Activated CD4-positive, alpha-beta T cell treated with anti-CD3 and anti-CD28 coated beads, Interleukin-2, Interleukin-6, amounts not matched to agents 100 ng/mL and 50 ng/mL, durations not matched to agents 16 hours and 8 hours (primary cell): ENCODE measurements at places on chromosomes 5 and 9.
A peak's percentile ranks its signal among the peaks of the same experiment; 100 is the strongest.

DNA sequence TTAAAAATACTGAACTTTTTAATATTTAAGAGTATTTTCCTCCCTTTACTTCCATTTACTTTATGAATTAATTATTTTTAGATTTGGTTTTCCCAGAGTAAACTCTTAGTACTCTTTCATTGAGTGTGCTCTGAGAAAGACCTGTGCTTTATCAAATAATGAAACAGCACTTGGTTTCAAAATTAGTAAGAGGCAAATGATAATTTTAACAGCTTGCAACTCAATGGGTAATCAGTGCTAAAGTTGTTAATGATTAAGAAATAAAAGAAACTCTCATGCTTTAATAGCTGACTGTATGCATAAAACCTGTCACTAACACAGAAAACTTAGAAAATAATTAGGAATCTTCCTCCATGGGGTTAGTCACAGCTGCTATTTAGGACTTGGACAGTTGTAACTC lies 244.4 kb downstream of the RFX3 start:
- peak; percentile 5 for DNase-seq

- DNase-seq, result no peak
These were observed 92.5 kb downstream of the MTX3 start for GRCh38 chr5:79898611-79899010.

DNA sequence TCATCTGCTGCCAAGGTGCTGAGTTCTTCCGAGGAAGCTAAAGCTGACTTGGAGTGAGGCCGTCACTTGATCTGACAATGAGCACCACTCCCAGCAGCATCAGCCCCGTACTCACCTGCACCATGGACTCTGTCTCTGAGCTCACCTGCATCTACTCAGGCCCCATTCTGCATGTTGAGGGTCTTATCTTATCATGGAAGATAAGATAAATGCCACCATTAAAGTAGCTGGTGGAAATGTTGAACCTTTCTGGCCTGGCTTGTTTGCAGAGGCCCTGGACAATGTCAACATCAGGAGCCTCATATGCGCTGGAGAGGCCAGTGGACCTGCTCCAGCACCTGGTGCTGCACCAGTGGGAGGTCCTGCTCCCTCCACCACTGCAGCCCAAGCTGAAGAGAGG lies 35.0 kb upstream of the HMGCS1 start:
- DNase-seq, result no peak

- no peak for DNase-seq
These were observed 11.7 kb downstream of the ARPC5L start for GRCh38 chr9:124873664-124874063.

- DNase-seq, result no peak
These were observed 85.3 kb downstream of the TAF11L14 start for GRCh38 chr5:17719592-17719991.

GRCh38 chr5:148808864-148809642 lies 17.4 kb upstream of the ADRB2 start:
- peak; percentile 63 for DNase-seq

DNA sequence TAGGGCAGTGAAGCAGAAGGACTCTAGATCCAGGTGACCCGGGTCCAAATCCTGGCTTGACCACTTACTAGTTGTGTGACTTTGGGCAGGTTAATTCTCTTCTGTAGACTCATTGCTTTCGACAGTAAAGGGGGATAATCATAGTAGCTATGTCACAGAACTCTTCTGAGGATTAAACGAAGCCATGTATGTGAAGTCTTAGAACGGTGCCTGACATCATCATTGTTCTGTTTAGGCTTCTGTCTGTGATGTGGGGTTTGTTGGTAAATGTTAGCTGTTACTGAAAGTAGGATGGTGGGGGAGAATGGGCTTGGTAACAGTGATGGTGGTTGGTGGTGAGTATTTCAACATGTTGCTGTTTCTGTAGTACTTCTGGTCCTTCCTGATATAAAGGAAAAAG lies 73.7 kb downstream of the MAP1B start:
- no peak for DNase-seq

DNA sequence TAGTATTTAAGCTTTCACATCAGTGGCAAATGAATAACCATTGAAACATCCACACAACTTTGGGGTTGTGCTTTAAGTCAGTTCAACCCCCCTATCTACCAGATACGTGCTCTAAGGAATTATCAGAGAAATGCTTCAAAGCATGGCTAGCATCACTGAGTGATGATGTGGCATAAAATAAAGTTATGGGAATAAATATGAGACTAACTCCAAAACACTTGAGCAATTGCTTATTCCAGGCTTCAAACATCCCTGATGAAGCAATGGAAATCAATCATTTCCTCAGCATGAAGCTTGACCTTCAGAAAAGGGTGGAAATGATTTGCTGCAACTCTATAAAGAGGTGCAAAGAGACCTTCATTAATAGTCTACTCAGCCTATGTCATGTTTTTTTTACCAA lies 292.0 kb upstream of the SMC2 start:
- no peak for DNase-seq

- no peak for DNase-seq
These were observed 790.1 kb downstream of the TLE1 start for GRCh38 chr9:80899208-80899607.

DNA sequence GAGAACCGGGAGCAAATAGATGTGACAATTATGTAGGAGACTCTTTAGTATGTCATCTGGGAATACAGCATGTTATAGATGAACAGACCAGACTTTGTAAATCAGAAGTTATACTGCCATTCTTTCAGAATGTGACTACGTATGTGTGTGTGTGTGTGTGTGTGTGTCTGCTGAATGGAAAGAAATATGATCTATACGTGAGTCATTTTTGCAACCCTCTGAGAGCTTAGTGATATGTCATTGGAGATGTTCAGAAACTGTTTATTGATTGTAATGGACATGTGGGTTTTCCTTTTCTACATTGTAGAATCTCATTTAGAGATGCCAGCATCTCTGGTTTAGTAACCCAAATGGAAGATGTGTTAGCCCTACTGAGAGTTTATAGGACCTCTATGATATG lies 731.5 kb downstream of the TLE1 start:
- no peak for DNase-seq

DNA sequence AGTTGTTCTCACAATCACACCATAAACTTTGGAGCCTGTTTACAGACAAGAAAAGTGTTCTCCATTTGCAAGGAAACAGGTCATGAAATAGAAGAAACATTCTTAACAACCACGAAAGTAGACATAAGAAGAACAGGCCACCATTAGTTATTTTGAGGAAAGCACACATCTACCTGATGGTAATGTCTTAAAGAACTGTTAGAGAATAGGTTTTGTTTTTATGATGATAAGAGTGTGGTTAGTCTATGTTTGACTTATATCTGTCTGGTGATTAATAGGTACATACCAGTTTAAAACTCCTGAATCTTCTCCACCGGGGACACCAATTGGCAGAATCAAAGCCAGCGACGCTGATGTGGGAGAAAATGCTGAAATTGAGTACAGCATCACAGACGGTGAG lies 108.3 kb downstream of the CDH6 start:
- no peak for DNase-seq

GRCh38 chr5:109653042-109653441 lies 36.7 kb upstream of the MAN2A1 start:
- DNase-seq, result no peak

GRCh38 chr9:129177443-129177790 lies 644 bp downstream of the IER5L start:
- DNase-seq, result no peak

DNA sequence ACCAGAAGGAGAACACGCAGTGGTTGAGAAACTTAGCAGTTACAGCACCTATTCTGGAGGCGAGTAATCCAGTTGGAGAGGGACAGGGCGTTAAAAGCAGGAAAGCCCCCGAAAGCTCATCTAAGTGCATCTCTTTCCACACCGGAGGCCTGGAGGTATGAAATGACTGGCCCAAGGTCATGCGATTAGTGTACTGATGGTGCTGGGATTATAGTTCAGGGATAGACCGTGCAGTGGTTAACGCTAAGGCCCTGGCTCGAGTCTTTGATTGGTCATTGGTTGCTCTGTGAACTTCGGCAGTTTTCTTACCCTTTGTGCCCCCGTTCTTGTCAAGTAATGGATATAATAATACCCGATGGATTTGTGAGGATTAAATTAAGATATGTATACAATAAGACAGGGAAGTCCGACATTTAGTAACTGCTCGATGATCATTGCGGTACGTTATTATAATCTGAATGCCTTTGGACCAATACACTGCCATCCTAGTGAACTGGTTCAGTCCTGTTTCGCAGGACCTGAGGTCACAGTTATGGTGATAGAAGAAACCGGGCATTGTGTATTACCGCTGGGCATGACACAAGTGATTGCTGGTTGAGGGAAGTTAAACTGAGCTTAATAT lies 960 bp downstream of the CANX start:
- peak; percentile 78 for DNase-seq

DNA sequence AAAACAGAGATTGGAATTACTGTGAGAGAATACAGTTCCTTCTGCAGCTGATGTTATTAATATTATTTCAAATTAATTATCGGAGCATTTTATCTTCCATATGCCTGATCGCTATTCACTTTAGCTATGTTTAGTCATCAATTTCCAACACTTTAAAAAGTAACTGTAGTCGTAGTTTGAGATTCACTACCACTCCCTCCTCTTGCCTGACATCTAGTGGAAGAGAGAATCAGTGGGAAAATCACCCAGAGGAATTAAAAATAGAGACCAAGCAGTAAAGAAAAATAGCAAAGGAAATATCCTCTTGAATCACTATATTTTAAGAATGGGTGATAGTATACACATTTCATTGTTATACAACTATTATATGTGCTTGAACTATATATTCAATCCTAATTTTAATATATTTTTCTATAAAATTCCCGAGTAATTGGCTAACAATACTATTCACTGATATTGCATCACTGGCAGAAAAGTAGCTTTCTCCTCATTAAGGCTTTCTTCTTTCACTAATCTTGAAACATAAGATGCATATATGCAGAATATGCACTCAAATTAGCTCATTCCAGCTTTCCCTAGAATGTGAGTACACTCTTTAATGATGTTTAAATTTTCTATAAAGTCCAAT lies 708.7 kb downstream of the CDH9 start:
- DNase-seq, result no peak

GRCh38 chr5:168214071-168214470 lies 77.4 kb upstream of the WWC1 start:
- DNase-seq, result no peak
